Activated naive CD8-positive, alpha-beta T cell treated with anti-CD3 and anti-CD28 coated beads, Interleukin-2, amount 50 U/mL, for 24 hours (primary cell): ENCODE measurements at places on chromosomes 3 and 15.

DNA sequence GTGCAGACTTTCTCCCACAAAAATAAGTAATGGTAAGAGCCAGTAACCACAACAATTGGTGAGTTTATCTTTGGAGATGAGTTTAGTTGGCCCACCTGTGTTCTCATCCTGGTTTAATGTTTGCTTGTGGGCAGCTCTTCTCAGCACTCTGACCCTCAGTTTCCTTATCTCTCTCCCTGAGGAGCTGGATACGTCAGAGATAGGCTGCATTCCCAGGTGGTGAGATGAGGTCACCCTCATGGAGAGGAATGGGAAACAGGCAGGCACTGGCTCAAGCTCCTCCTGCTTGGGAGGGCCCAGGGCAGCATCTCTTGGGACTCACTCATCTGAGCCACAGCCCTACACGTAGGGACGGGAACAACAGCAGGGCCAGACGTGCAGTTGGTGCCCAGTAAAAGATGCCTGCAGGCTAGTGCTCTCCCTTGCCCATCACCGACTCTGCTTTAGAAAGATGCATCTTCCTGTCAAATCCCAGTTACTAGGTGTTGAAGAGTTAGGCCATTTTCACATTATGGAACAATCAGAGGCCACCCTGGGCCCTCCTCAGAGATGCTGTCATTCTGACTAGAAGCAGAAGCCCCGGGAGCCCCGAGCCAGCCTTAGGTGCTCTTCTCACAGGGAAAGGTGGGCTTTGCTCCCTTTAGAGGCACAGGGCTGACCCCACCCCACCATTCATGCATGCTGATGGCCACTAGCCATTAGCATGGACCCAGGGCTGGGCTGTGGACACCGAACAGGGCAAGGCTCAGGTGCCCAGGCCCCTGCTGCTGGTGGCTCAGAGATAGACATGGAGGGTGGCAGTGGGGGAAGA, 59.7 kb downstream of the GRIP2 start:
- no peaks in the 10 kb centered on the region for H3K4me1 ChIP-seq
- H3K27me3 ChIP-seq: no peaks in the 10 kb centered on the region
- no peak for DNase-seq
- H3K36me3 ChIP-seq: peaks cover 60% of the 10 kb centered on the region

DNA sequence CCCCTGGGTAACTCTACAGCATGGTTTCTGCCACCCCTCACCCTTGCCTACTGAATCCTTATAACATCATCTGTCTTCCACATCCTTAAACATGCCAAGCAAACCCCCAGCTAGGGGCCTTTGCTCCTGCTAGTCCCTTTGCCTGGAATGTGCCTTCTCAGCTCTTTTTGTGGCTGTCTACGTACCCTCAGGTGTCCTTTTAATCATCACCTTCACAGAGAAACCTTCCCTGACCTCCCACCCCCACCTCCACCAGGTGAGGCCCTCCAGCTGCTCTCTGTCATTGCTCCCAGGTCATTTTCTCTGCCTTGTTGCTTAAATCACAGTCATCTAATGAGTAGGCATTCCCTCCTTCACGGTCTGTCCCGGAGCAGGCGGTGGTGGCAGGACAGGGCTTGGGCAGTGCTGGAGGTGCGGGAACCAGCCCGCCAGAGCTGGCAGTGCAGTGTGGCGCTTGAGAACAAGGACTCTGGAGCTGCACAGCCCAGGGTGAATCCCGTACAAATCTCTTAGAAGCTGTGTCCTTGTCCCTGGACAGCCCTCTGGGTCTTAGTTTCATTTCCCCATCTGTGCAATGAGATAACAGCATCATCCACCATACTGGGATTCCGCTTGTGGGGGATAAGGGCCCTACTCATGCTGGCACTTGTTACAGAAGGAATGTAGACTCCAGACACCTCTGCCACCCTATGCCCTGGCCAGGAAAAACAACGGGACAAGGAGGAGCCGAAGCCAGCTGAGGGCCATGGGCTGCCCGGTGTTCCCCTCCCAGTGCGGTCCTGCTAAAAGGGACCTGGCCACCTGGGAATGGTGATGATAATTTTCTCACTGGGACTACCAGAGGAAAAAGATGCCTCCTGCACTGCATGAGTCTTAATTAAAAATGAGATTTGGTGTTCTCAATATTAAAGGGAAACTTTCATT, 52.1 kb upstream of the IQSEC1 start:
- H3K36me3 ChIP-seq: no peaks in the 10 kb centered on the region
- DNase-seq: no peak
- no peaks in the 10 kb centered on the region for H3K4me1 ChIP-seq
- H3K27me3 ChIP-seq: no peaks in the 10 kb centered on the region
- H3K4me3 ChIP-seq: no peak overlapping the region

GRCh38 chr3:59496250-59496649, 446.4 kb upstream of the CFAP20DC start:
- DNase-seq: no peak
- H3K27me3 ChIP-seq: peaks cover 3% of the 10 kb centered on the region
- no peaks in the 10 kb centered on the region for H3K36me3 ChIP-seq
- H3K4me3 ChIP-seq: no peak overlapping the region
- H3K27ac ChIP-seq: no peak overlapping the region

- no peak overlapping the region for H3K4me3 ChIP-seq
- peaks cover 6% of the 10 kb centered on the region for H3K4me1 ChIP-seq
These were observed 210.0 kb upstream of the TRIM42 start for GRCh38 chr3:140467796-140468315.

DNA sequence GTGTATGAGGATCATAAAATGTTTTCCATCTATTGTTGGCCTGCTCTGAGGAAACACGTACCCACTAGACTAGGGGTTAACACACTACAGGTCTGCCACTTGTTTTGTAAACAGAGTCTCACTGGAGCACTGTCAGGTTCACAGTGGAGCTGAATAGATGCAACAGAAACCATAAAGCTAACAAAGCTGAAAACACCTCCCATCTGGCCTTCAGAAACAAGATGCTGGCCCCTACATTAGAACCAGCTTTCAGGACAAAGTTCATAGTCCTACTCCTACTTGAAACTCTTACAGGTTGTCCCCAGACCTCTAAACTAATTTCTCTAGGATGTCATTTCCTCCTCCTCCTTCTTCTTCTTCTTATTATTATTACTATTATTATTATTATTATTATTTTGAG, 42.3 kb downstream of the SNX4 start:
- H3K27me3 ChIP-seq: no peaks in the 10 kb centered on the region
- no peak for DNase-seq
- no peak overlapping the region for H3K27ac ChIP-seq
- no peak overlapping the region for H3K4me3 ChIP-seq
- no peaks in the 10 kb centered on the region for H3K4me1 ChIP-seq

- H3K27ac ChIP-seq: no peak overlapping the region
- no peak for DNase-seq
- no peaks in the 10 kb centered on the region for H3K27me3 ChIP-seq
- no peaks in the 10 kb centered on the region for H3K36me3 ChIP-seq
- no peak overlapping the region for H3K4me3 ChIP-seq
These were observed 336.0 kb downstream of the VGLL3 start for GRCh38 chr3:86654806-86655460.

GRCh38 chr3:115825046-115825445, 201.7 kb downstream of the GAP43 start:
- H3K27ac ChIP-seq: no peak overlapping the region
- no peak overlapping the region for H3K4me3 ChIP-seq
- H3K36me3 ChIP-seq: no peaks in the 10 kb centered on the region

GRCh38 chr15:37888356-37888755, 46.1 kb upstream of the TMCO5A start:
- no peak overlapping the region for H3K27ac ChIP-seq
- H3K36me3 ChIP-seq: no peaks in the 10 kb centered on the region
- no peak for DNase-seq
- no peaks in the 10 kb centered on the region for H3K4me1 ChIP-seq
- peaks cover 18% of the 10 kb centered on the region for H3K27me3 ChIP-seq

GRCh38 chr3:149277331-149277813, 55.7 kb upstream of the CP start:
- peak overlapping the region; percentile 83 for H3K27ac ChIP-seq
- peak overlapping the region; percentile 61 for H3K4me3 ChIP-seq
- no peak for DNase-seq
- H3K4me1 ChIP-seq: peaks cover 14% of the 10 kb centered on the region

DNA sequence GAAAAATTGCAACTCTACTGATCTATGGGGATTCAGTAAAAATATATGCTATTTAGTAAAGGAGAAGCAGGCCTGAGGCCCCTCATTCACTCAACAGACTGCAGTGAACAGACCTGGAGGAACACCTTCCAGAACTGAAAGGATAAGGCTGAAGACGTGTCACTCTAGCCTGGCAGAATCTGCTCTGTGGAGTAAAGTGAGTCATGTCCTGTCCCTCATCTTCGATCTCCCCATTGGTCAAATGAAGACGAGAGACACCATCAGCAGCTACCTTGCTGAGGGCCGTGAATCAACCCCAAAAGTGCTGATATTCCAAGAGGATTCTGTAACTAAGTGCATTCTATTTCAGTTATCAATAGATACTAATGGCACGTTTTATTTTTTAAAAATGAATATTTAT, 359.7 kb downstream of the FGF12 start:
- DNase-seq: no peak
- no peak overlapping the region for H3K27ac ChIP-seq
- H3K4me1 ChIP-seq: no peaks in the 10 kb centered on the region
- H3K36me3 ChIP-seq: no peaks in the 10 kb centered on the region
- H3K4me3 ChIP-seq: no peak overlapping the region
- no peaks in the 10 kb centered on the region for H3K27me3 ChIP-seq

- H3K4me3 ChIP-seq: no peak overlapping the region
- no peak overlapping the region for H3K27ac ChIP-seq
- H3K36me3 ChIP-seq: no peaks in the 10 kb centered on the region
- H3K27me3 ChIP-seq: peaks cover 8% of the 10 kb centered on the region
- H3K4me1 ChIP-seq: peaks cover 3% of the 10 kb centered on the region
These were observed 119.6 kb downstream of the ASB7 start for GRCh38 chr15:100721758-100722550.

- H3K4me1 ChIP-seq: peaks cover 90% of the 10 kb centered on the region
- no peak for DNase-seq
- H3K27ac ChIP-seq: no peak overlapping the region
- no peaks in the 10 kb centered on the region for H3K27me3 ChIP-seq
These were observed 410.4 kb downstream of the SHQ1 start for GRCh38 chr3:72437661-72438406.

DNA sequence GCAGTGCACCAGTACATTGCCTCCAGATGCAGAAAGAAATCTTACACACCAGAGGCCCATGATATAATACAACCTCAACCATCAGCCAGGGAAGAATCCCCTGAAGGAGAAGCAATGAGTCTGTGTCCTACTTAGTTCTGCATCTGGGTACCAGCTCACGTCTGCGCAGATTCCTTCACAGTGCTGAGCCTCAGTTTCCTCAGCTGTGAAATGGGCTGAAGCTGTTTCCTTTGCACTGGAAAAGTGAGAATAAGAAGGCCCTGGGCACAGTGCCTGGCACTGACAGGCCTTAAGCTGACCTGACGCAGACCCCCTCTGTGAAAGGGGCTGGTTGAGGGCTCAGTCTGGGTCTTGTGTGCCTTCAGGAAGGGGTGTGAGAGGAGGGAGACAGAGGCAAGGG, 20.7 kb downstream of the ATP2B2 start:
- no peaks in the 10 kb centered on the region for H3K4me1 ChIP-seq
- no peaks in the 10 kb centered on the region for H3K36me3 ChIP-seq

- no peak overlapping the region for H3K4me3 ChIP-seq
- peaks cover 8% of the 10 kb centered on the region for H3K27me3 ChIP-seq
- no peak overlapping the region for H3K27ac ChIP-seq
- H3K36me3 ChIP-seq: no peaks in the 10 kb centered on the region
These were observed 11.5 kb upstream of the MAP3K13 start for GRCh38 chr3:185351396-185351795.

- no peaks in the 10 kb centered on the region for H3K27me3 ChIP-seq
- peaks cover 79% of the 10 kb centered on the region for H3K4me1 ChIP-seq
- DNase-seq: no peak
- peaks cover 45% of the 10 kb centered on the region for H3K36me3 ChIP-seq
- peak overlapping the region; percentile 53 for H3K4me3 ChIP-seq
These were observed 104.6 kb downstream of the IL1RAP start for GRCh38 chr3:190618330-190619030.

GRCh38 chr3:172260381-172260780, 187.9 kb downstream of the GHSR start:
- H3K4me3 ChIP-seq: no peak overlapping the region
- no peaks in the 10 kb centered on the region for H3K4me1 ChIP-seq
- DNase-seq: no peak
- H3K27ac ChIP-seq: no peak overlapping the region
- H3K27me3 ChIP-seq: no peaks in the 10 kb centered on the region
- H3K36me3 ChIP-seq: peaks cover 24% of the 10 kb centered on the region

- H3K27ac ChIP-seq: no peak overlapping the region
- no peaks in the 10 kb centered on the region for H3K36me3 ChIP-seq
- no peak for DNase-seq
- peaks cover 4% of the 10 kb centered on the region for H3K27me3 ChIP-seq
- no peaks in the 10 kb centered on the region for H3K4me1 ChIP-seq
These were observed 12.9 kb downstream of the OR5AC2 start for GRCh38 chr3:98099848-98100247.

DNA sequence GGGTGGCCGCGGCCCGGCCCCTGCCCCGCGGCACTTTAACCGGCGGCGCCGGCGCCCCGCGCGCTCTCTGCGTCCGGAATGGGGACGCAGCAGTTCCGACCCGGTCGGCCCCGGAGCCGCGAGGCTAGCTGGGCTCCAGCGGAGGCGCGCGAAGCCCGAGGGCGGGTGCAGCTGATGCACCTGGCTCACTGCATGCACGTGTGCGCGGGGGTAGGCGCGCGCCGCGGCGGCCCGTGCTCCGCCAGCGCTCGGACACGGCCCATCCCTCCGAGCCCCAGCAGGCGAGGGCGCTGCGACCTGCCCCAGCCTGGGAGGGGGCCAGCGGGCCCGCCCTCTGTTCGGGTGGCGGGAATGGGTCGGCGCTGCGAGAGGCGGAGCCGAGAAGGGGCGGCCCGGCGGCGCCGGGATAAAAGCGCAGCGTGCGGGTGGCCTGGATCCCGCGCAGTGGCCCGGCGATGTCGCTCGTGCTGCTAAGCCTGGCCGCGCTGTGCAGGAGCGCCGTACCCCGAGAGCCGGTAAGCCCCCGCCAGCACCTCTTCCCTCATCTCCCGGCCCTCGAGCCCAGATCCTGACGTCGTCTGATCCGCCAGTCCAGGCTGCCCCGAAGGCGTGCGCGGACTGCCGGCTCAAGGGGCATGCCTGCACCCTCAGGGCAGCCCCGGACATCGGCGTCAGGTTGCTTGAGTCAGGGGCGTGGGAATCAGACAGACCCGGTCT, at the start of the genes CHDH and IL17RB:
TSS of gene CHDH (minus strand) at position 286 of the 717 bp plus-strand sequence. CDS start 22,411 bp downstream, outside the sequence.
TSS of gene IL17RB (plus strand) at position 435 of the 717 bp plus-strand sequence. CDS start at position 456, 21 bp downstream.
- peaks cover 58% of the 10 kb centered on the region for H3K27me3 ChIP-seq
- peak within 1 kb of the TSS; percentile 58 for H3K4me3 ChIP-seq
- no peaks in the 10 kb centered on the region for H3K36me3 ChIP-seq
- peak; percentile 14 for DNase-seq
- peaks cover 10% of the 10 kb centered on the region for H3K4me1 ChIP-seq

DNA sequence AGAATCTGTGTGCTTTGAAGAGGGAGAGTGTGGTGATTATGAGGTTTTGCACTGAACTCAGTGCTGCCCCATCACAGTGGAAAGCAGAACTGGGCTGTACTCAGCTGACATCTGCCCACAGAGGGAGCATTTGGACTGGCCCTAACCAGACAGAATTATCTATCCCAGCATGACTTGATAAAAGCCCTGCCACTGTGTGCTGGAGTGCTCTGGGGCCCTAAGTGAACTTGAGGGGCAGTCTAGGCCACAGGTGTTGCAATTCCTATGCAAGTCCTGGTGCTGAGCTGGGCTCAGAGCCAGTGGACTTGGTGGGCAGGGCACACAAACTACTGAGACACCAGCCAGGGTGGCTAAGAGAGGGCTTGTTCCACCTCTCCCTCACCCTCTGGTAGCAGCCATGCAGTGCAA, 269.2 kb upstream of the CTNNB1 start:
- peaks cover 32% of the 10 kb centered on the region for H3K27me3 ChIP-seq
- no peak overlapping the region for H3K4me3 ChIP-seq
- H3K27ac ChIP-seq: no peak overlapping the region

GRCh38 chr3:98556164-98557130, 24.7 kb downstream of the GPR15 start:
- H3K27ac ChIP-seq: peak overlapping the region; percentile 98
- peaks cover 86% of the 10 kb centered on the region for H3K4me1 ChIP-seq
- H3K36me3 ChIP-seq: peaks cover 14% of the 10 kb centered on the region
- H3K27me3 ChIP-seq: no peaks in the 10 kb centered on the region
- peak overlapping the region; percentile 79 for H3K4me3 ChIP-seq
- DNase-seq: peak; percentile 56
